ENCODE measurements at places on chromosomes 2 and 18. TPM values are rescaled to one million over a fixed set of nuclear protein-coding genes. Genes with fewer than 3 reads are reported as not detected.
A peak's percentile ranks its signal among the peaks of the same experiment; 100 is the strongest.

Gene CDCA7
- total RNA-seq: 72.5 TPM

Gene OSBPL6
- total RNA-seq: 19.3 TPM

Gene AGAP1
- 27.5 TPM for total RNA-seq

Gene TPO
- total RNA-seq: not detected

Gene COBLL1
- 4.2 TPM for total RNA-seq

Gene SNTG2
- 3.7 TPM for total RNA-seq

Gene CREG2
- not detected for total RNA-seq

Gene PNKD
- 36.7 TPM for total RNA-seq

Gene IWS1
- 67.2 TPM for total RNA-seq

DNA sequence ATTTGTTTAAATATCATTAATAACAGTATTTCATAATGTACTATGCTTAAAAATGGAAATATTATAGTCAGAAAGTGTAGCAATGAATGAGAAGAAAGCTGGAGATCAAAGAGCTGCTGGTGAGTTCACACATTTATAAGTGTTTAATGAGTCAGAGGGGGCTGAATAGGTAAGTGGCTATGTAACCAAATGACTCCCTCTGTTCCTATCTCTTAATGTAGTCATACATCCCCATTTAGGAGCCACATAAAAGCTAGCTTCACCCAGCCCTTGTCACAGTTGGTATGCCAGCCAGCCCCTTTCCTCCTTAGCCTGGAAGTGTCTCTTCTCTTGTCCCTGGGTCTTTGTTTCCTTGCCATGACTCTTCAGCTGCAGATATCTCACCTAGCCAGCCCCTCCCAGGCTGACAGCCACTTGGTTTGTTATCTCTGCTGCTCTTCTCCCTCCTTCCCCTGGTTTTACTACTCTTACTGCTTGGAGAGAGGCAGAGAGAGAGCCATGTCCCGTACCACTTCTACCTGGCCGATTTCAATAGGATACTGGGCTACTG, 438.6 kb upstream of the HNMT start:
- H3K4me3 ChIP-seq: no peak overlapping the region
- no peaks in the 10 kb centered on the region for H3K27me3 ChIP-seq
- H3K36me3 ChIP-seq: no peaks in the 10 kb centered on the region
- H3K27ac ChIP-seq: no peak overlapping the region

DNA sequence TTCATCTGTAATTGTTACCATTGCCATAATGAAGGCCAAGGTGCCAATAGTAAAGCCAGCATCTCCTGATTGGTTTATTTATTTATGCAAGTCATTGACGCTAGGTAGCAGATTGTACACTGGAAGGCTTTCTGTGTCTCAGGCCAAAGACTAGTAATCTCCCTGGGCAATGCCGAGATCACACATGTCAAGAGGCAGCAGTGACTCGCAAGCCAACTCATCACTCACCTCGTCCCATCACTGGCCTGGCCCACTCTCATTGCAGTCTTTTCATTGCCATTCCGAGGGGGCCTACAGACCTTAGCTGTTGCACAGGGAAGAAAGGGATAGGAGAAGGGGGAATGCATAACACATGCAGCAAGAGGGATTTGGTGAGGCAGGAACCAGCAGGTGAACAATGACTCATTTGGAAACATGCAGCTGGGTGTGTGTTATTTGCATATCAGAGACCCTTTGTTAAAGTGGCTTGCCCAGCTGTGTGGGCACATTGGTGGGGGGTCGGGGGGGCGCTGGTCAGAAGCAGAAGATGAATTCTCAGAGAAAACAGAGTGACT, 448.7 kb upstream of the HNRNPA3 start:
- DNase-seq: no peak
- H3K27ac ChIP-seq: peak overlapping the region; percentile 7
- H3K4me3 ChIP-seq: no peak overlapping the region
- no peaks in the 10 kb centered on the region for H3K36me3 ChIP-seq

- no peaks in the 10 kb centered on the region for H3K4me1 ChIP-seq
- DNase-seq: no peak
- H3K27ac ChIP-seq: no peak overlapping the region
- no peaks in the 10 kb centered on the region for H3K36me3 ChIP-seq
- no peak overlapping the region for H3K4me3 ChIP-seq
These were observed 34.1 kb downstream of the CDCA7 start for GRCh38 chr2:173388795-173389194.

DNA sequence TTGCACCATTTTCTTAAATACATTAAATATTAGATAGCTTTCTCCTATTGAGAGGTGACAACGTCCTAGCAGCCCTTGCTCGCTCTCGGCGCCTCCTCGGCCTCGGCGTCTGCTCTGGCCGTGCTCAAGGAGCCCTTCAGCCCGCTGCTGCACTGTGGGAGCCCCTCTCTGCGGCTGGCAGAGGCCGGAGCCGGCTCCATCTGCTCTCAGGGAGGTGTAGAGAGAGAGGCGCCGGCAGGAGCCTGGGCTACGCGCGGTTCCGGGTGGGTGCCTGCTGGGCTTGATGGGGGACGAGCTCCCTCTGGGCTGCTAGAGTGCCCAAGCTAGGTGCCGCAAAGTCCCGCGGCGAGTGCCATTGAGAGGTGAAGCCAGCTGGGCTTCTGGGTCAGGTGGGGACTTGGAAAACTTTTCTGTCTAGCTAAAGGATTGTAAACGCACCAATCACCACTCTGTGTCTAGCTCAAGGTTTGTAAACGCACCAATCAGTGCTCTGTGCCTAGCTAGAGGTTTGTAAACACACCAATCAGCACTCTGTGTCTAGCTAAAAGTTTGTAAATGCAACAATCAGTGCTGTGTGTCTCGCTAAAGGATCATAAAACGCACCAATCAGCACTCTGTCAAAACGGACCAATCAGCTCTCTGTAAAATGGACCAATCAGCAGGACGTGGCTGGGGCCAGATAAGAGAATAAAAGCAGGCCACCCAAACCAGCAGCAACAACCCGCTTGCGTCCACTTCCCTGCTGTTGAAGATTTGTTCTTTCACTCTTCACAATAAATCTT, 3.1 kb downstream of the RPRD1A start:
- no peak overlapping the region for H3K4me3 ChIP-seq
- no peaks in the 10 kb centered on the region for H3K27me3 ChIP-seq
- DNase-seq: no peak
- H3K27ac ChIP-seq: no peak overlapping the region
- no peaks in the 10 kb centered on the region for H3K36me3 ChIP-seq

GRCh38 chr2:53289309-53290006, 478.1 kb upstream of the CHAC2 start:
- no peak overlapping the region for H3K27ac ChIP-seq
- H3K36me3 ChIP-seq: no peaks in the 10 kb centered on the region
- H3K4me3 ChIP-seq: no peak overlapping the region
- no peak for DNase-seq
- H3K27me3 ChIP-seq: no peaks in the 10 kb centered on the region

- no peaks in the 10 kb centered on the region for H3K4me1 ChIP-seq
- DNase-seq: no peak
- no peak overlapping the region for H3K27ac ChIP-seq
These were observed 109.2 kb upstream of the MAP2 start for GRCh38 chr2:209314653-209315052.

DNA sequence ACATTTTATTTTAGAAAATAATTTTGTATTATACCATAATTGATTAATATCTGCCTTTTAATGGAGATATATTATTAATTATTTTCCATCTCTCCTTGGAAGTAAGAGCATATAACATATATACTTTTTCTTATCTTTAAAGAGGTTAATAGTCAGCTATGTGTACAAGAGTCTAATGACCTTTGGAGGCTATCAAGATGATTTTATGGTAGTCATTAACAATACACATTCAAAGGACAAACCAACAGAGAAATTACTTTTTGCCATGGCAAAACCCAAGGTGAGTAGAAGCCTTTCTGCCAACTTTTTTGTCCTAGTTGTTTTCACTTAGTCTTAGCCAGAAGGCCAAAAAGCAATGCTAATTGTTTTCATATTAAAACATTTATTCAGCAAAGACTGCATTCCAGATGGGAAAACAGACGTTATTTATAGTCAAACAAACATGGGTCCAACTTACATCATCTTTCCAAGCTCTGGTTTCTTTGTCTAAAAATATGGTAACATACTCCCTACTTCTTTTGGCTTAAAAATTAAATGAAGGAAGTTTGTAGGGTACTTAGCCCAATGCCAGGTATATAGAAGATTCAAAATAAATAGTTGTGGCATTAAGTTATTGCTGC, 9.6 kb upstream of the DYNC2LI1 start:
- no peaks in the 10 kb centered on the region for H3K36me3 ChIP-seq
- no peaks in the 10 kb centered on the region for H3K4me1 ChIP-seq
- no peak for DNase-seq

DNA sequence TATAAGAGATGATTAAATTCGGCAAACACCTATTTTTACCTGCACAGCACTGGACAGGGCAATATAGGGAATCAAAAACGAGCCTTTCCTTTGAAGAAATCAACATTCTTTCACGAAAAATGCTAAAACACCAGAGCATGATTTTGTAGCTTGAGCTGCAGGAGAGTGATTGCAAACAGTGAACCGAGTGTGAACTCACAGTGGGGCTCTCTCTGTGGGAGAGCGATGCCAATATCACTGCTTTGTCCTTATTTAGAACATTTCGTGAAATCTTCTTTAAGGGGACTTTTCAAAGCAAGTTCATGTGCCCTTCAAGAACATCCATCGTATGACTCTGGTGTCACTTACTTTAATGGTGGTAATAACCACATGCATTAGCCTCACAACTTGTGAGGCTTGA, 238.8 kb downstream of the CD226 start:
- no peaks in the 10 kb centered on the region for H3K4me1 ChIP-seq
- H3K27ac ChIP-seq: no peak overlapping the region
- H3K4me3 ChIP-seq: no peak overlapping the region

- H3K36me3 ChIP-seq: no peaks in the 10 kb centered on the region
- DNase-seq: no peak
- H3K27me3 ChIP-seq: no peaks in the 10 kb centered on the region
- H3K27ac ChIP-seq: no peak overlapping the region
- no peaks in the 10 kb centered on the region for H3K4me1 ChIP-seq
These were observed 45.1 kb downstream of the DPYSL5 start for GRCh38 chr2:26892922-26893524.

GRCh38 chr2:204428675-204429074, 116.6 kb upstream of the PARD3B start:
- no peak overlapping the region for H3K4me3 ChIP-seq
- no peak for DNase-seq
- H3K27me3 ChIP-seq: no peaks in the 10 kb centered on the region
- no peaks in the 10 kb centered on the region for H3K36me3 ChIP-seq

DNA sequence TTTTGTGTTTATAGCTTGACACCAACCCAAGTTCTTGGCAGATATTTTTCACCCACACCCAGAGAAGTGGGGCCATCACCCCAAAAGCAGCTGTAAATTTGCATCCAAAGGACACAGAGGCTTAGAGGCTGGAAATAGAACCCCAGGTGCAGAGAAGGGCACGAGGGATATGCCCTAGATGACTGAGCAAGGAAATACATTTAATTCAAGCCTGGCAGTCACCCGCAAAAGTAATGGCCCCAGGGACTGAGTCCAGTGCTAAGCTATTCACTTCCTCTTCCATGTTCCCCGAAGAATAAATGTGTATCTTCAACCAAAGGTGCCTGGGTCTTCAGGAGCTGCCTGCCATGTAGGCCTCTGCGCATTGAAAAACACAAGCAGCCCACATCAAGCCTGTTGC, 14.0 kb upstream of the REG3G start:
- DNase-seq: no peak
- no peak overlapping the region for H3K27ac ChIP-seq
- no peaks in the 10 kb centered on the region for H3K4me1 ChIP-seq

GRCh38 chr2:109128616-109129355, at the start of gene SH3RF3:
Gene SH3RF3 (plus strand): TSS chr2:109129205.
- H3K36me3 ChIP-seq: no peaks in the 10 kb centered on the region
- H3K4me1 ChIP-seq: peaks cover 12% of the 10 kb centered on the region
- peak within 1 kb of the TSS; percentile 53 for H3K4me3 ChIP-seq
- peaks cover 62% of the 10 kb centered on the region for H3K27me3 ChIP-seq

GRCh38 chr2:60976256-60976850, 41.2 kb upstream of the PEX13 start:
- no peaks in the 10 kb centered on the region for H3K27me3 ChIP-seq
- no peak overlapping the region for H3K27ac ChIP-seq
- DNase-seq: no peak
- H3K36me3 ChIP-seq: no peaks in the 10 kb centered on the region

DNA sequence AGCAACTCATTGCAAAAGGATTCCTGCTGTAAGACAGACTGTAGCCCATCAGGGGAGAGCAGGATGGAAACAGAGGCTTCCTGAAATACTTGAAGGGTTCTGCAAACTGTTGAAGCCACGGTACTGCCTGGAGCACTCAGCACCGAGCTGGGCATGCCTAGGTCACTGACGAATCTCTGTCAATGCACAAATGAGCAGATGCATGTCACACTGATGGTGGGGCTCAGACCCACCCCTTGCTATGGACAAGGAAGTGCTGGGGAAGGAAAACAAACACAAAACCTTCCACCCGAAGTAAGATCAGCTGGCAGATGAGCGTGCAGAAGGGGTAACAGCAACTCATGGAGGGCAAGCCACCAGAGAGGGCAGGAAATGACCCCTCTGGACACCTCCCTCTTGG, 136.7 kb downstream of the BCL2 start:
- peaks cover 50% of the 10 kb centered on the region for H3K4me1 ChIP-seq
- H3K27ac ChIP-seq: no peak overlapping the region
- H3K27me3 ChIP-seq: no peaks in the 10 kb centered on the region
- H3K4me3 ChIP-seq: no peak overlapping the region
- H3K36me3 ChIP-seq: no peaks in the 10 kb centered on the region
- DNase-seq: no peak

DNA sequence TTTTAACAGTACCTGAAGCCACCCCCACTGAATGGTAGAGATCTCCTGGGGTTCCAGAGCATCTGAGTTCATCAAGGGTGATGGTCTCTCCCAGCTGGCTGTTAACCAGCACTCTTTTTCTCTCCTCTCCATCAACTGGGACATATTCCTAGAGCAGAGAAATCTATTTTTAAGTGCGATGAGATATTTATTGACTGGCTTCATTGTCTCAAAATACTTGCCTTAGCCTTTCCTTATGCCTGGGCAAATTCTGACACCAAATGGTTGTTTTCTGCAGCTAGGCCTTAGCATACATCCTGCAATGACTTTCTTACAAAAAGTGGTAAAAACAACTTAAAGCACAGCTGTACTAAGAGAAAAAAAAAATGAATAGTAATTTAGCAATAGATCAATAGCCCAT, 19.6 kb downstream of the NOSTRIN start:
- no peaks in the 10 kb centered on the region for H3K36me3 ChIP-seq
- H3K27ac ChIP-seq: no peak overlapping the region
- H3K4me3 ChIP-seq: no peak overlapping the region
- no peak for DNase-seq
- no peaks in the 10 kb centered on the region for H3K27me3 ChIP-seq

- peak within 1 kb of the TSS; percentile 77 for H3K27ac ChIP-seq
- H3K4me3 ChIP-seq: peak within 1 kb of the TSS; percentile 83
- peak; percentile 79 for DNase-seq
- peaks cover 12% of the 10 kb centered on the region for H3K36me3 ChIP-seq
- no peaks in the 10 kb centered on the region for H3K27me3 ChIP-seq
- peaks cover 20% of the 10 kb centered on the region for H3K4me1 ChIP-seq
These were observed at the start of gene MTA3 for GRCh38 chr2:42568401-42569115. Gene MTA3 (plus strand): TSS chr2:42568632. CDS start chr2:42568746, 114 bp downstream.

- no peaks in the 10 kb centered on the region for H3K36me3 ChIP-seq
- DNase-seq: no peak
- H3K4me3 ChIP-seq: no peak overlapping the region
- H3K27me3 ChIP-seq: peaks cover 3% of the 10 kb centered on the region
- H3K27ac ChIP-seq: no peak overlapping the region
These were observed 11.1 kb upstream of the BIN1 start for GRCh38 chr2:127118038-127118437.

- H3K27me3 ChIP-seq: no peaks in the 10 kb centered on the region
- DNase-seq: peak; percentile 52
- H3K4me1 ChIP-seq: no peaks in the 10 kb centered on the region
- H3K36me3 ChIP-seq: no peaks in the 10 kb centered on the region
- H3K4me3 ChIP-seq: no peak overlapping the region
These were observed 34.2 kb upstream of the EN1 start for GRCh38 chr2:118881490-118882129.

Data from A673 (cell line).